ENCODE measurements at places on chromosomes 11 and 22. TPM values are rescaled to one million over a fixed set of nuclear protein-coding genes. Genes with fewer than 3 reads are reported as not detected.

The FADS3 gene
- polyA plus RNA-seq = 20.5 TPM

The MMP13 gene
- polyA plus RNA-seq = not detected

DNA sequence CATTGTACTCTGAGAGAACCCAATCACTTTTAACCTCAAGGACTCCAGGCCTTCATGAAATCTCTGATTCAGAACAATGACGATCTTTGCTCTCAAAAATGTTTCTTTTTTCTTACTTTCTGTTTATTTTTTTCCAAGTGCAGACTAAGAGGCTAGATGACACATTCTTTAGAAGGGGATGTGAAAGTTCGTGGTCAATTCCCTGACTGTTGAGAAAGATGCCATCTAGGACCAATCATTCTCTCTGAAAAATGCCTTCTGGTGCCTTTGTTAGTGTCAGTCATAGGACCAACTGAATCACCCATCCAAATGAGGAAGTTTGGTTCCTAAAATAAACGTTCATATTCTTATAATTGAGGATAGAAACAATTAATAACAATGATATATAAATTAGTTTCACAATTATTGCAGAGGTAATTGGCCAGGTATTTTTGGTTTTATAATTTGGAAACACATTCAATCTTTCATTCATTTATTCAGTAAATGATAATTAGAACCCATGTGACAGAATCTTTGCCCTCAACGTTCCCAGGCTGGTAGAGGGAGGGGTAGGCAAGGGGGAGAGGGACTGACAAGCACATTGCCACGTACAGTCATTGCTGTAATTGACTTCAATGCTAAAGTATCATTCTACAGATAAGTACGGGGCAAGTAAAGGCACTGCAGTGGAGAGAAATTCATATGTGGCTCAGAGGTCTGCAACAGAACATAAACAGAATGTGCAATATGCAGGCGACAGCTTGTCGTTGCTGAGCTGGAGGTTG is 333.4 kb upstream of the MPPED2 start:
- DNase-seq = no peak

- DNase-seq = no peak
Observed at GRCh38 chr22:32743046-32743445, 58.5 kb upstream of the TIMP3 start.

DNA sequence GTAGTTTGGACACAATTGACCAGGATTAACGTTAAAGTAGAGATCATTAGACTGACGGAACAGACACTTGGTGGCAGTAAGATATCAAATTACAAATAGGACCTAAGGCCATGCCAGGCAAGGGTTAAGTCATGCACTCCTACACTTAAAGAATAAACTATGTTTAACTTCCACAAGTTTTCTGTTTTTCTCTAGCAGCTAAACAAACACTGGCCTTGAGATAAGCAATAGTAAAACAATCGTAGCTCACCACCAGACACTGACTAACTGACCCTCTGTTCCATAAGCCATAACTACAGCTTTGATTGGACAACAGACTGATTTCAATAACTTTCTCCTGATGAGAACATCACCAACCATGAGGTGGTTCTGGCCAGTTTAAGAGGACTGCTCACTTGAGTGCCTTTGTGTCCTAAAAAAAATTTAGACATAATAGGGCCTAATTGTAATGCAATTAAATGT is 2.0 kb upstream of the CEP126 start:
- DNase-seq = peak; percentile 4

The SCUBE2 gene
- polyA plus RNA-seq = 0.65 TPM

- DNase-seq = peak; percentile 27
Observed at GRCh38 chr11:61912530-61912898, 4.9 kb downstream of the RAB3IL1 start.

The ANO5 gene
- polyA plus RNA-seq = 3.5 TPM

The EHF gene
- polyA plus RNA-seq = 4.7 TPM

DNA sequence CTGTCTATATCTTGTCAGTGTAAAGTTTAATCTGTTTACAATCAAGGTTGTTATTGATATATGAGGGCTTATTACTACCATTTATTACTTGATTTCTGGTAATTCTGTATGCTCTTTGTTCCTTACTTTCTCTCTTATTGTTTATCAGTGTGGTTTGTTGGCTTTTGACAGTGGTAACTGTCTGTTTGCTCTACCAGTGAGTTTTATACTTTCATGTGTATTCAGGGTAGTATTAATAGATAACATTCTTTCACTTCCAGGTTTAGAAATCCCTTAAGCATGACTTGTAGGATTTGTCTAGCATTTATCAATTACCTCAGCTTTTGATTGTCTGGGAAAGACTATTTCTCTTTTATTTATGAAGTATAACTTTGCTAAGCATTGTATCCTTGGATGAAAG is 37.5 kb upstream of the SLC22A25 start:
- DNase-seq = no peak

The RASSF7 gene
- 108 TPM for polyA plus RNA-seq

DNA sequence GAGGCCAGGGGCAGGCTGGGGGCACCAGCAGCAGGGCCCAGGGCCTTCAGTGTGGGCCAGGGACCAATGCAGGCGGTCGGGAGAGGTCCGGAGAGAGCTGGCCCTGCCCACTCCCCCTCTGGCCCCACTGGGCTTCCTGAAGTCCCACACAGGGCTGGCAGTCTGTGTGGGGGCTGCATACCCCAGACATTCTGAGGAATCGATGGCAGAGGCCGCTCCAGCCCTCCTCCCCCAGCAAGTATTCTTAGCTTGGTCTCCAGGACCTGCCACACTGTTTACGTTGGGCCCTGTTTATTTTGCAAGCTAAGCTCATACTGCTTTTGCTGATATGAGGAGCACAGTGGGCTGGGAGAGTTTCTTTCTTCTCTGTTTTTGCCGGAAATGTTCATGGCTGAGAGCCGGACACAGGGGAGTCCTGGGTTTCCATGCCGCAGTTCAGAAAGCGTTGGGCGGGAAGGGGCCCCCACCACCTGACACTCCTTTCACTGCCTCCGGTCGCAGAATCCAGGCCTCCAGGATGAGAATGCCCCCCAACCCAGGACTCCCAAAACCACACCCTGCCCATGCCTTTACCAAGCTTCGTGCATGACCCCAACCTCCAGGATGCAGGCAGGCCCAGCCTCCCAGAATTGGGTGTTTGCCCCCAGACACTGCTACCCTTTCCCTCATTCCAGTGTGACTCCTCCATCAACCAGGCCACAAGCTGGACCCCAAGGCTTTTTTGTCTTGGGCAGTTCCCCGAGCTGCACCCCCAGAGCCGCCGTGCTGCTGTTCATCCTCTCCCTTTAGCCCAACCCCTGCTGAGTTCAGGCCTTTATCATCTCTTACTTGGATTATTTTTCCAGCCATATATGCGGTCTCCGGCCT is 81.8 kb upstream of the KCNQ1OT1 start:
- DNase-seq = peak; percentile 43

GRCh38 chr11:43035086-43035485 is 276.7 kb upstream of the API5 start:
- DNase-seq = no peak

- no peak for DNase-seq
Observed at GRCh38 chr11:45333001-45333971, 47.1 kb upstream of the SYT13 start.

GRCh38 chr11:84626256-84626655 is 1000.9 kb downstream of the DLG2 start:
- no peak for DNase-seq

DNA sequence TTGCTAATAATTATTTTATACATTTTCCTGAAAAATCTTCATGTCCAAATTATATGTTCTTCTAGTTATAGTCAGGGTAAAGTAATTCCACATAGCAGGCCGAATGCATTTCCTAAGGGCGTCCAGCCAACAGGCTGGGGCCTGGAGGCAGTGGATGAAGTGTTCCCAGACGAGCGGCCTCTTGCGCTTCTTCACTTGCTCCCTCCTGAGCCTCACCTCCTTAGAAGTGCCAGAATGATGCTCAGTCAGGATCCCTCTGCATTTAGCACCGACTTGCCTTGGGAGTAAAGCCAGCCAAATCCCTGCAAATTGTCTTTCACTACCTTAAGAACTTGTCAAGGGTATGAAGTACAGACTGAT is 1.5 kb downstream of the OLFML1 start:
- no peak for DNase-seq

- no peak for DNase-seq
Observed at GRCh38 chr22:29917052-29917902, 34.3 kb downstream of the MTMR3 start.

The MIOX gene
- 455 TPM for polyA plus RNA-seq

DNA sequence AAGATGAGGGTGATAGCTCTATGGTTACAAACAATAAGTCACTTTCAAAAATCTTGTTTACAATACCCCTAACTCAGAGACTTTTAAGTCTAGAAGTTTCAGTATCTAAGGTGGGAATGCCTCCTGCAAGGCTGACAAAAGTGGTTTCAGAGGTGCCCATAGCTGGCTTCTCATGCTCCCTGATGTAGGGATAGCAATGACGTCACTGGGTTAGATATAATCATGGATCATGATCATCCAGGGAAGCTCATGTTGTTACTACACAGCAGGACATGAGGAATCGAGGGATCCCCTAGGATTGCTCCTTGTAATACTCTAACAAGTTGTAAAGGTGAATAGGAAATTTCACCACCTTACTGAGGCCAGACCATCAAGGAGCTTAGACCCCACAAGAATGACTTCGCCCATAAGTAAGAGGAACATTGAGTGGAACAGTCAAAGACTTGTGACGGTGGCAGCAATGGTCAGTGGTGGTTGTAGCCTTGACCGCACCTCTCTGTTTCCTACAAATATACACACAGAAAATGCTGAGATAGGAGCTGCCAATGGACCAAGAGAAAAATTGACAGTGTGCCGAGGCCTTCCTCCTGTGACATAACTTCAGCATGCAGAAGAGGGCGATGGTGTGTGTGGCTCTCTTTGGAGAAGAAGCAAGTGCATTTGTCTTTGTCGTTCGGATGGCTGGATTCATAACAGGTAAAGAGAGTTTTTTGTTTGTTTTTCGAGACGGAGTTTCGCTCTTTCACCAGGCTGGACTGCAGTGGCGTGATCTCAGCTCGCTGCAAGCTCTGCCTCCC is 15.6 kb downstream of the APOL4 start:
- no peak for DNase-seq

The OR5P2 gene
- not detected for polyA plus RNA-seq

GRCh38 chr11:128690665-128691101 is 3.2 kb upstream of the FLI1 start:
- peak; percentile 61 for DNase-seq

GRCh38 chr22:42743501-42743991 is 22.9 kb upstream of the A4GALT start:
- no peak for DNase-seq

DNA sequence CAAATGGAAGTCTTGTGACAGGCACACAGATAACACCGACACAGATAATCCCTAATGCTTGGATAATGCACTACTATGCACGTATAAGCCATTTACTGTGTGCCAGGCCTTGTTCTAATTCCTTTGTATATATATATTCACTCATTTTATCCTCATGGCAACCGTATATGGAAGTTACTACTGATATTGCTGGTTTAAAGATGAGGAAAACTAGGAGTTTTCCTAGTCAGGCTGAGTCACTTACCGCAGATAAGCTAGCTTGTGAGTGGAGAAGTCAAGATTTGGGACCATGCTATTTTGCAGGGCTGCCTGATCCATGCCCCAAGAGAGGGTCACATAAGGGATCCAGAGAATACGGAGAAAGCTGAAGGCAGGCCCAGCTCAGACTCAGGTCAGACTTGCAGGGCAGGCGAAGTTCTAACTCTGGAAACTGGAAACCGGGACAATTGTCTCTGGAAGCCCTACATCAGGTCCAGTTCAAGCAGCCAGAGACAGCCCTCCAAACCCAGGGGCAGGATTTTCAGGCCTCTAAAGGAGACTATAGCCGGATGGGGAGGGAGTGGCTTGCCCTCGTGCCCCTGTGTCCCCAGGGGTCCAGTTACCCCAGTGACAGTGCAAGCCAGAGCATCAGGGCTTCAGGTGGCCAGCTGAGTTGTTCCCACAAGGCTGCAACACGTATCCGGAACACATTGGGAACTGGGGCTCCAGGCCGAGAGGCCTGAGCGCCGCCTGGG is 534.8 kb downstream of the INSC start:
- no peak for DNase-seq

The DTX4 gene
- 7.2 TPM for polyA plus RNA-seq

GRCh38 chr11:3808861-3809623 is 682 bp downstream of the PGAP2 start:
- DNase-seq = peak; percentile 70

- no peak for DNase-seq
Observed at GRCh38 chr11:35553021-35553420, 27.6 kb upstream of the PAMR1 start.

Data from kidney (tissue), 22 donors.